GM12878 (cell line): ENCODE measurements at places on chromosomes 12 and 14. TPM values are rescaled to one million over a fixed set of nuclear protein-coding genes. Genes with fewer than 3 reads are reported as not detected.

- no peak for DNase-seq
These were observed 8.7 kb upstream of the A2ML1 start for GRCh38 chr12:8813572-8814357.

- no peak for DNase-seq
These were observed 60.9 kb upstream of the TMTC1 start for GRCh38 chr12:29844667-29845066.

The NPAS3 gene
- not detected in 2 replicates for total RNA-seq

- no peak for DNase-seq
These were observed 43.6 kb downstream of the KIF26A start for GRCh38 chr14:104181761-104182530.

DNA sequence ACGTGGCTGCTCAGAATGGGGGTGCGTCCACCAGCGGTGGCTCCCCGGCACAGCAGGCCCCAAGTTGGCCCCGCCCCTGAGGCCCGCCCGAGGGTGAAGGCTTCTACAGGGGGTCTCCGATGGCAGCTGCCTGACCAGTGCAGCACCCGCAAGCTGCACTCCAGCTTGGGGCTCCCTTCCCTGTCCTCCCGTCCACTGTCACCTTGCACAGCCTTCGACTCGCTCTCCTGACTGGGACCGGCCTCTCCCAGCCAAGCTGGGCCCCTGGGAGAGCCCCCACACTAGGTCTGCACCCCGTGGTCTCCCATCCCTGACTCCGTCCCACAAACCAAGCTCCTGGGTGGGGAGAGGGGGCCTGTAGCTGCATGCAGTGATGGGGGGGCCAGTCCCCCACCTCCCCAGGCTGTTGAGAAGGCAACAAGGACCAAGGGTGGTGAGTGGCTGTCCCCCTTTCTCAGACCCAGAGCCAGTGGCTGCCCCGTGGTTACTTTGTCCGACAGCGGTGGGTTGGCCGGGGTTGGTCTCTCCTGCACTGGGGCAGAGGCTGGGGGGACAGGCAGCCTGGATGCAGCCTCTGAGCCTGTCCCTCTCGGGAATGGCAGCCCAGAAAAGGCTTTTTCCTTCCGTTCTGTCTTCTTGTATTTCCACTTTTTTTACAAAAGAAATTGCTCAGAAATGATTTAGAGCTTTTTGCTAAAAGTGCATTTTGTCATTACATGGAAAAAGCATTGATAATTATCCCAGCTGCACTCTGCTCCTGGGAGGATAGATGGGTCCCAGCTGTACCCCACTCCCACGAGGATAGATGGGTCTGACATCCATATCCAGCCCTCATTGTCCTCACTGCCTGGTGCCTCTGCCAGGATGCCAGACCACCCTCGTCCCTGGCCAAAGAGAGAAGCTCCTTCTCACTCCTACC is 217.0 kb downstream of the KIF26A start:
- no peak for DNase-seq

The GARIN6 gene
- total RNA-seq: not detected in 2 replicates

The CISTR gene
- total RNA-seq: not detected in 2 replicates

DNA sequence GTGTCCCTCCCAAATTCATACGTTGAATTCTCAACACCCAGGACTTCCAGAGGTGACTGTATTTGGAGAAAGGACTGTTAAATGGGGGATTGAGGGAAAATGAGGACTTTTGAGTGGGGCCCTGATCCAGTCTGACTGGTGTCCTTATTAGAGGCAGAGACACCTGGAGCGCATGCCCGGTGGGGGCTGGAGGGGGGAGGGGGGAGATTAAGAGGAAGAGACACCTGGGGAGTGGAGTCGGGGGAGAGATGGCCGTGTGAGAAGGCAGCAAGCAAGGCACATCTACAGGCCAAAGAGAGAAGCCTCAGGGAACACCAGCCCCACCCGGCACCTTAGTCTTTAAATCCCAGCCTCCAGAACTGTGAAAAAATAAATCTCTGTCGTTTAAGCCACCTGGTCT is 209.7 kb downstream of the SLC41A2 start:
- DNase-seq: no peak

DNA sequence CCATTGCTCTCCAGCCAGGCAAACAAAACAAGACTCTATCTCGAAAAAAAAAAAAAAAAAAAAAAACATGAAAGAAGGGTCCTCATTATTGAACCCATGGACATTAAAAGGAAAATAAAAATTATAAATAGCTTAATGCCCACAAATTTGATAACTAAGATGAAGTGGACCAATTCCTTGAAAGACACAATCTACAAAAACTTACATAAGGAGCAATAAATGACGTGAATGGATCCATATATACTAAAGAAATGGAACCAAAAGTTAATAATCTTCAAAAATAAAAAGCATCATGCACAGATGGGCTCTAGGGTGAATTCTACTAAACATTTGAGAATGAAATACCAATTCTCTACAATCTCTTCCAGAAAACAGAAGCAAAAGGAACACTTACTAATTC is 47.7 kb upstream of the AP4S1 start:
- DNase-seq: no peak

- no peak for DNase-seq
These were observed 657 bp downstream of the PEBP1 start for GRCh38 chr12:118136559-118137003.

- no peak for DNase-seq
These were observed 58.7 kb downstream of the TESC start for GRCh38 chr12:117040496-117040895.

The NKX2-1 gene
- total RNA-seq: not detected in 2 replicates

DNA sequence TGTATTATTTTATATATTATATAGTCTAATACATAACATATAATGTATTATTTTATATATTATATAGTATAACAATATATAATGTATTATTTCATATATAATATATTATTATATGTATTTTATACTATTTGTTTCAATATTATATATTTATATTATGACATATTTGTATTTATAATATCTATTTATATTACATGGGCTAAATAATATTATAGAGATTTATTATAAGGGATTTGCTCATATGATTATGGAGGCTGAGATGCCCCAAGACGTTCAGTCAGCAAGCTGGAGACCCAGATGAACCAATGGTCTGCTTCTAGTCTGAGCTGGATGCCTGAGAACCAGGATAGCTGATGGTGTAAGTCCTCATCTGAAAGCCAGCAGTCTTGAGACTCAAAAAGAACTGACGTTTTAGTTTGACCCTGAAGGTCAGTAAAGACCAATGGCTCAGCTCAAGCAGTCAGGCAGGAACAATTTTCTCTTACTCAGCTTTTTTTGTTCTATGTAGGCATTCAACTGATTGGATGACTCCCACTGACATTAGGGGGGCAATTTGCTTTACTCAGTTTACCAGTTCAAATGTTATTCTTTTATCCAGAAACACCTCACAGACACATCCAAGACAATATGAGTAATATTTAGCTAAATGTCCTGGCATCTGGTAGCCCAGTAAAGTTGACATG is 130.4 kb downstream of the FLRT2 start:
- DNase-seq: no peak

The EML1 gene
- 0.21 TPM in 1 of 2 replicates, not detected in the other for total RNA-seq

GRCh38 chr14:25803386-25804018 is 753.6 kb upstream of the STXBP6 start:
- no peak for DNase-seq

The TGM1 gene
- total RNA-seq: 4.6 and 5.9 TPM in 2 replicates

DNA sequence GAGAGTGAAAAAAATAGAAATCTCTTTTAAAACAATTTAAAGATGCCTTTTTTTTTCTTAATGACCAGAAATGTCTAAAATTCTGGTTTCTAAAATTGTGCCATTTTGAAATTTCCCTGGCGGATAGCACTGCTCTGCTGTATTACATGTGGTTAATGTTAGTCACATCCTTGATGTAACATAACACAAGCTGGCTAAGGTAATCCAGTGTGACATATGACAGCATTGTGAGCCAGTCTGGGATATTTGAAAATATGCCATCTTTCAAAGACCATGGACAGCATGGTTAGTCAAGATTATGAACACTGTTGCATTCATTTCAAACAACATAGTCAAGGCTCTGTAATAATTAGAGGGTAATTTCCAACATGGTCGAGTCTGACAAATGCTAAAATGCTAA is 133.2 kb downstream of the ALX1 start:
- no peak for DNase-seq

The LMO3 gene
- 1.6 and 2.0 TPM in 2 replicates for total RNA-seq
